ENCODE measurements at places on chromosomes 2 and 18.

DNA sequence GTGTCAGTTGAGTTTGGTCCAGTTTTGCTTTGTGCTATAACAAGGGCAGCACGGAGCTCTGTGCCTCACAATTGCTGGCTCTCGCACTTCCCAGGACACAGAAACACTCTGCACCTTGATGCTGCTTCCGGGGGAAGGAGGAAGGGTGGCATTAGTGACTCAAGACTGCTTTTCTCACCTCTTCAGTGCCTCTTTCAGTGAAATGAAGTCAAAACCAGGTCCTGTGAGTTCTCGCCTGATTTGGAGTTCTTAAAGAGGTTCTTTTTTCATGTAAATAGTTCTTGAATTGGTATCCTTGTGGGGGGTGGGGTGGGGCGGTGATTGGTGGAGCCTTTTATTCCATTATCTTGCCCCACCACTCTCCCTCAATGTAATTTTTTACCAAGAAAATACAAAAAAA is 91.5 kb upstream of the MYT1L start:
- DNase-seq: no peak

GRCh38 chr2:44207102-44207501 is 38.4 kb downstream of the PPM1B start:
- no peak for DNase-seq

- DNase-seq: no peak
These were observed 23.7 kb upstream of the COL5A2 start for GRCh38 chr2:189203177-189203799.

DNA sequence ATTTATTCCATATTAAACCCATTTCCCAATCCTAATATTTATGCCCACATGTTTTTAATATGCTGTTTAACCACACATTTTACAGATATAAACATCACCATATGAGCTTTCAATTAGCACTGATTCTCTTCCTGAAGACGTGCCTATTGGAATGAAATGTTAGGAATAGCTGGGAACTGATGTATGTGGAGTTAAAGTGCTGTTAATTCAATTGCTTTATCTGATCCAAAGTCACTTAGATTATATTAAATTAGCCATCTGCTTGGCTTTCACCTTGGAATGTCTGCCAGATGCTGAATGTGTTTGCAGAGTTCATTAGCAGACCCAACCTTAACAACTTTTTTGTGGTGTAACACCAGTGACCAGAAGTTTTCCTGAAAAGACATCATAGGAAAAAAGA is 942.9 kb upstream of the KLHL29 start:
- no peak for DNase-seq

DNA sequence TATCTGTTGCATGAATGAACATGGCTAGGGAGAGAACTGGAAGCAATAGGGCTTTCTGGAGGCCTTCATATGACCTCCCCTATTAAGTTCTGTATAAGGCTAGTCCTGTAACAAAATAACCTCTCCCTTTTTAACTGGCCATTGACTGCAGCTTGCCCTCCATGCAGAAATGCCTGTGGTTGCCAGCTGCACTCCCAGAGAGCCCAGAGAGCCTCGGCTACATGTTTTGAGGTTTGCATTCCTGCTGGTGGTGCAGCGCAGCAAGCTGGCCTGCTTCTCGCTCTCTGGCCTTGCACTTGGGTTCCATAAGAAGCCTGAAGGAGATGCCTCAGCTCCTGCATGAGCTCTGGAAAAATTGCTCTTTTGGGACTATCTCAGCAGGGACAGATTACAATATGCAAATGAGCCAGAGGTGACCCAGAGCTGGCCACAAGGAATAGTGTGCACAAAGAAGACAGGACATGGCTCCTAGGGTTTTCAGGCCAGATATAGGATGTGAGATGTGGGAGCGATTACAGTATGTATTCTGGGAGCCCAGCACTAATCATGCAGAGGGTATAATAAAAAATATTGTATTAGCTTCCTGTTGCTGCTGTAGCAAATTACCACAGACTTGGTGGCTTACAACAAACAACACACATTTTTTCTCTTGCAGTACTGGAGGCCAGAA is 186.7 kb downstream of the INSIG2 start:
- no peak for DNase-seq

DNA sequence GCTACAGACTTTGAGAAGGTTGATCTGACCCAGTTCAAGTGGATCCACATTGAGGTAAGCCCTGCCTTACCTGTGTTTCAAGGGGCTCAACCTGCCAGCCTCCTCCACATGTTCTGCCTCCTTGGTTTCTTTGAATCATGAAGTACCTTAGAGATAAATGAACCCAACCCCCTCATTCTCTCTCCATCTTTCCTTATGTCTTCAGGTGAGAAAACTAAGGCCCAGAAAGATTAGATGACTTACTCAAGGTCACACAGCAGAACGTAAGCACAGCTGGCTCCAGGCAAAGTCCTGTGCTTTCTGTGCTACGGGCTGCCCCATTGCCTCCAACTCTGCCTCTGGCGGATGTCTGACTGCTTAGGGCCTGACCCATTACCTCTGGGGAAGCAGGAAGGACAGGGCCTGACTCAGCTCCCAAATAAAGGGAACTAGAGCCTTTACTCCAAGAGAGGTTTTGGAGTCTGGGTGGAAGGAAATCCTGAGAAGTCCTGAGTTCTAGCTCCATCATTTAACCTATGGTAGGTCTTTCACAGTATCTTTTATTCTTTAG is 10.3 kb downstream of the KHK start:
- no peak for DNase-seq

GRCh38 chr2:240573516-240574385 is 5.5 kb downstream of the RNPEPL1 start:
- DNase-seq: no peak

DNA sequence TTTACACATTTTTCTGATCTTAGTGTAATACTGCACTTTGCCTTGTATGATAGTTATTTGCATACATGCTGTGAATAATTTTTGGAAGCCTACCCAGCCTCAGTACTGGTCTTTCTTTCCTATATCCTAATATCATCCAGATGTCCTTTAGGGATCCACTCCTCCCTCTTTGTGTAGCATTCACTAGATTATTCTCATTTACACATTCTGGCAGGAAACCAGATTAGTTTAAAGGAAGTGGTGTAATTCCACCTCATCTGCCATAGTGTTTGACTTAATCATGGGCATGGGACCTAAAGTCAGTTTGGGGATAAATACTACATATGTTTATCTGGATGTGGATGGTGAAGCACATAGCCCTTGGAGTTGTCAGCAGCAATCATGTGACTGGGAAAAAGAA is 444.9 kb upstream of the MAP2 start:
- no peak for DNase-seq

DNA sequence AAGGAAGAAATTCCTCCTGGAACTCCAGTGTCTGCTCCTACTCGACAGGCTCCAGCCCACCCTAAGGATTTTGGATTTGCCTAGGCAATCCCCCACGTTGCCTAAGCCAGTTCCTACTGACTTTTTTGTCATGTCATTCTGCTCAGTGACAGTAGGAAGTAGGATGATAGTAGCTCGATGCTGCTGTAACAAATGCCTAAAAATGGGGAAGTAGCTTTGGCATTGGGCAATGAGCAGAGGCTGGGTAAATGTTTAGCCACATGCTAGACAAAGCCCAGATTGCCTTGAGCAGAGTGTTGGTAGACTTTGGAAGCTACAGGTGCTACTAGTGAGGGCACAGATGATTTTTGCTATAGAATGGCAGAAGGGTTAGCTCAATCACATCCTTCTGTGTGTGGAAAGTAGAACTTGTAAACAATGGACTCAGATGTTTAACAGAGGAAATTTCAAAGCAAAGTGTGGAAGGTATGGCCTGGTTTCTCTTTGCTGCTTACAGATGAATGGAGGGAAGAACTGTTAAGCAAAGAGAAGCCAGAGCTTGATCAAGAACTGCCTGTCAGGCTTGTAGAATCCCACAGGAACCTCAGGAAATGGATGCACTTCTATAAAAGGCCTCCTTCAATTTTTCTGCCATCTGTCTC is 154.8 kb downstream of the RNF144A start:
- DNase-seq: no peak

- no peak for DNase-seq
These were observed 30.7 kb upstream of the TMEM247 start for GRCh38 chr2:46448641-46449040.

GRCh38 chr2:241279413-241279812 is 36.1 kb downstream of the HDLBP start:
- no peak for DNase-seq

- DNase-seq: no peak
These were observed 148.1 kb downstream of the EML6 start for GRCh38 chr2:54871457-54872107.

- DNase-seq: no peak
These were observed 14.9 kb upstream of the MBP start for GRCh38 chr18:77147418-77147852.

GRCh38 chr2:57536535-57537231 is 509.9 kb upstream of the VRK2 start:
- DNase-seq: peak; percentile 13

DNA sequence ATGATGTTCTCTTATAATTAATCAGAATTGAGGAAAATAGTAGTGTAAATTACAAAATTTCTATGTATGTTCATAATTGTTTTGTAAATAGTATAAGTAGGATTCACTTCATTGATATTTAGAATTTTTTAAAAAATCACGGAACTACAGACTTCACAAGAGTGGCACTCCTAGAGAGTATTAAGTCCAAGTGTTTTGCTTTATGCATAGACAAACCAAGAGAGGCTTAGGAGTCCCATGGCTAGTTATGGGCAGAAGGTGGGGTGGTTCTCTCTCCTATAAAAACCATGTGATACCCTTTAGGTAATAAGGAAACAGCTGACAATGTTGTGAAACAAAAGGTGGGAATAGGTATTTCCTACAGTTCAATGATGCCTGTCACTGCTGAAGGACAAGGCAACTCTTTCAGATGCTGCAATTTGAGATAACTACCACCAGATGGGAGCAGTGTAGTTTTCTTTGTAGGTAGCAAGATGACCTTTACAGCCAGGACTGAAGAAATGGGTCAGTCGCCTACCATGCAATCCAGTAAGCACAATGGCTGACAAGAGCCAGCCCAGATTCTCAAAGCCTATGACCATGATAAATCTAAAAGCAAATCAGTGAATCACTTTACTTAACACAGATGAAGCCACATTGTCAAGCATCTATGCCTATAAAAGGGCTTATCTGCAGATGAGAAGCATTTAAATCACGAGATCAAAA is 83.9 kb downstream of the AAK1 start:
- no peak for DNase-seq

DNA sequence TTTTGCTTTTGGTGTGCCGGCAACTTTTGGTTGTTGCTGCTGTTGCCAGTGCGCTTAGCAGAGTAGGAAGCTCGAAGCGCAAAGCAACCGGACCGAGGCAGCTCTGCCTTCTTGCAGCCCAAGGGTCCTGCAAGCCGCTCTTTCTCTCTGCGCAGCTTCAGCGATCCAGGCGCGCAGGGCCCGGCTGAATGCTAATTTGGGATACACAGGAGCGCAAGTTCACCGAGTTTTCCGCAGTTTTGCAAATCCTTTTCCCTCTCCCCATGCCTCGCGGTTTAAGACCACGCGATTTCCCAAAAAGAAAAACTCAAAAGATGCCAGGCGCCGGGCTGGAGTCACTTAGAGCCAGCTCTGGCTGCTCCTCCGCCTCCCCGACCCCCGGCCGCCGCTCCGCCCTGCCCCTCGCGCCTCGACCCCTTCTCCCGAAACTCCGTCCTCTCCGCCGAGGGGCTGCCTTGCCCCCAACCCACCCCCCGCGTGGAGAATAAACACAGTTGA is 13.5 kb upstream of the SIX3 start:
- no peak for DNase-seq

DNA sequence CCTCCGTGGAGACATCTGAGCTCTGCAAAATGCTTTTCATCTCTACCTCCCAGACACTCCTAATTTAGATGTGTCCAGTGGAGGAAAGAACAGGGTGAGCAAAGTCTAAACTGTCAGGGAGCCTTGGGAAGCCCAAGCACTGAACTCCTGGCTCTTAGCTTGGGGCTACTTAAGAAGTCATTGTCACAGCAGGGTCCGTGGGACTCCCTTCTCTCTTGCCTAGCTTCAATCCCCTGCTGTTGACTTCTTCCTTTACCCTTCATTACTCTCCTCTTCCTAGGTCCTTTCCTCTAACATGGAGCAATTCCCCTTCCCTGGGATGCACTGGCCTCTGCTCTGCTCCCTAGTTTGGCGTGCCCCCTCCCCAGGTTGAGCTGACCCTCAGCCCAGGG is 3.4 kb downstream of the OSR1 start:
- no peak for DNase-seq

DNA sequence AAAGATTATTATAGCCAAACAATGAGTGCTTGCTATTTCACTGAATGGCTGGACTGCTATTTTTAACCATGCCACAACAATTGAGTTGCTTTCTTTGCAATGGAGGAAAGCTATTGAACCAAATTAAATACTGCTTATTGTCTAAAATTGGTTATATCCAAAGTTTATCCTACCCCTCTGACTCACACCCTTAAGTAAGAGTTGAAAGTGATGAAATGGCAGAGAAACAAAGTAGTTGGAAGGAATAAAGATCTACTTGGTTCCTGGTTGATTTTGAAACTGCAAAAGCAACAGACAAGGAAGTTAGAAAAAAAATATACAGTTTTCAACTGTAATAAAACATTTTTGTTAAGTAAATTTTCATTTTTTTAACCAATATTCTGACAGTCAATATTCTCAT is 47.5 kb downstream of the EML4 start:
- DNase-seq: no peak

DNA sequence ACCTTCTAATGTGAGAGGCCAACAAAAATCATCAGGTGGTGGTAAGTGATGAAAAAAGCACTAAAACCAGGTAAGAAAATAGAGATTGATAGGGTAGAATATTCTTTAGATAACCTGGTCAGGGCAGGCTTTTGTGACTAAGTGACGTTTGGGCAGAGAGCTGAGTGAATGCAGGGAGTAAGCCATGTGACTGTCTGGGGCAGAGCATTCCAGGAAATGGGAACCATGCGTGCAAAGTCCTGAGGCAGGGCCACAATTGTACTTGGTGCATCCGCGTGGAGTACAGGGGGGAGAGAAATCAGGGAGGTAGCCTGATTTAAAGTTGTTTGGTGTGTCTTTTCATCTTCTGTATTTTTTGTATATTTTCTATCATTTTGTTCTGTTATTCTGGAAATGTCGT is 102.5 kb downstream of the LYPD6B start:
- no peak for DNase-seq

DNA sequence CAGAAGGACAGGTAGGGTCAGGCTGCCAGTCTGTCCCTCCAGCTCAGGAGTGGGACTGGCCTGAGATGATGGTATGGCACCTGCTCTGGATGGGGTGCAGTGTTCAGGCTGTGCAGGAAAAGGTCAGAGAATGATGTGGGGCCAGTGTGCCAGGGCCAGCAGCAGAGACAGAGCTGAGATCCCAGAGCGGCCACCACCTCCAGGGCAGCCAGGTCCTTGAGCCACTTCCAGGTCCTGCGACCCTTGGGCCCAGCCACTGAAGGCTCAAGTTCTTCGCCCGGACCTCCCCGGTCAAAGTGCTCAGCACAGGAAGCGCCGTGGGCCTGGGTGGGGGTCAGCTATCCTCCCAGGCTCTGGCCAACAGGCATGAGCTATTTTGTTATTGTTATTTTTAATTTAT is 12.1 kb upstream of the ARMC9 start:
- no peak for DNase-seq

GRCh38 chr2:186105016-186105724 is 366.6 kb downstream of the FSIP2 start:
- DNase-seq: no peak

All from GM06990 (cell line).